ENCODE measurements at places on chromosomes 7 and 10.

DNA sequence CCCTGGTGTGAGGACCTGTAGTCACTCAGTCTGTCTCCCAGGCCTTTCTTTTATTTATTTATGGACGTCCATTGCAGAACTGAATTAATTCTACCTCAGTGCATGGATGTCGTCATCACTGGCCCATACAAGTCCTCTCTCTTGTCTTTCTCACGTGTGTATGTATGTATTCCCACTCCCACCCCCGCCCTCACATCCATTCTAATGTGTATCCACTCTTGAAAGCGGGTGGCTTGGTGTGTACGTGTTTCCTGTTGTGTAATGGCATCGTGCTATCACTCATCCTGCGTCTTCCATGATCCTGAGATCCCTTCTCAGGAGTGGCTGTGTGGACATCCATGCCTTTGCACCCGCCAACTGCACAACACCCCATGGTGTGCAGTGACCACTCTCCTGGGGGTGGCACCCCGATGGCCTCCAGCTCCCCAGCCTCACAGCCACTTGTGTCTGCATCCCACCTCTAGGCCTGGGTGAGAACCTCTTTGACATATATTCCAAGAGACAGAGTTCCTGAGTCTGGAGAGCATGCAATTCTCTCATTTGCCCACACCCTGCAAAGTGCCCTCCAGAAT lies 3.0 kb upstream of the AOC1 start:
- no peak for DNase-seq

- no peak for DNase-seq
These were observed 31.5 kb downstream of the FGFR2 start for GRCh38 chr10:121566755-121567154.

- DNase-seq: no peak
These were observed 13.2 kb upstream of the FAM107B start for GRCh38 chr10:14787938-14788337.

DNA sequence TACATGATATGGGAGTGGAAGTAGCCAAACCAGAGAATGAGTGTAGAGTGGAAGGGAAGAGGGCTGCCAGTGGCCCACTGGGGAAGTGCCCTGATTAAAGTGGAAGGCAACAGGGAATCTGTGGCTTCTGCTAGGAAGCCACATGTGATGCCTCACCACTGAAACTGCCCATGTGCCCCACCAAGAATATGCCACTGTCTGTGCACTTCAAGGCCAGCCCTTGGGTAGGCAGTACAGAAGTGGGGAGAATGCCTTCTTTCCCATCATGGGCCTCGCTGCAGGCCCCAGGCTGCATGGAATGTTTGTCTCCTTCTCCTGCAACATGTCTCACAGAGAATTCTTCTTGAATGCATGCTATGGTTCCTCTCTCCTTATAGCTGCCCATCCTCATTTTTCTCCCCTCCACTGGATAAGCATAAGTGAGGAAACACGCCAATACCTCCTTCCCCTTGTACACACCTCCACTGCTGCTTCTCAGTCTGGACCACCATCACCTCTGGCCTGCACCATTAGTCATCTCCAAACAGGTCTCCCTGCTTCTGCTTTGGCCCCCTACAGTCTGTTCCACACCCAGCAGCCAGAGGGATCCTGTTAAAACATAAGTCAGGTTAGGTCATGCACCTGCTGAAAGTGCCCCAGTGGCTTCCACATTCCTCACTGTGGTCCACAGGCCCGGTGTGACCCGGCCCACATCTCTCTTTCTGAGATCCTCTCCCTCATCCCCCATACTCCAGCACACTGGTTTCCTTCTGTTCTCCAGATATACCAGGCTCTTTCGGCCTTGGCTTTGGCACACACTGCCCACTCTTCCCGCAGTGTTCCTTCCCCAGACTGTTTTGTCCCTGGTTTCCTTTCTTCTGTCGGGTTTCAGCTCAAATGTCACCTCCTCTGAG lies 37.1 kb downstream of the SNX10 start:
- DNase-seq: no peak

DNA sequence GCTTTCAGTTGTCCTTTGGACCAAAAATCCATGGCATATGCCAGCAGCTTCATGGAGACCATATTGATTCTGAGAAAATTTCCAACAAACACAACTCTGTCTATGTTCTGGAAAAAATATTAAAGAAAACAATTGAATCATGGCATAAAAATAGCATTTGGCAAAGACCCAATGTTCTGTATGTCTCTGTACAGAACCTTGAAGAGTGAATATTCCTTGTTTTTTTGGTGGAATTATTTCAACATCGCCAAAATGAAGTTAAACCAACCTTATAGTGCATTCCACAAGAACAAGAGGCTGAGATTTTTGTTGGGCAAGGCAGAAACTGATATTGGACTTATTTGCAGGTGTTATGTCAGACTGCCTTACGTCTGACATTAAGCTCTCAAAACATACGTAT lies 53.3 kb upstream of the SLC16A12 start:
- DNase-seq: no peak

DNA sequence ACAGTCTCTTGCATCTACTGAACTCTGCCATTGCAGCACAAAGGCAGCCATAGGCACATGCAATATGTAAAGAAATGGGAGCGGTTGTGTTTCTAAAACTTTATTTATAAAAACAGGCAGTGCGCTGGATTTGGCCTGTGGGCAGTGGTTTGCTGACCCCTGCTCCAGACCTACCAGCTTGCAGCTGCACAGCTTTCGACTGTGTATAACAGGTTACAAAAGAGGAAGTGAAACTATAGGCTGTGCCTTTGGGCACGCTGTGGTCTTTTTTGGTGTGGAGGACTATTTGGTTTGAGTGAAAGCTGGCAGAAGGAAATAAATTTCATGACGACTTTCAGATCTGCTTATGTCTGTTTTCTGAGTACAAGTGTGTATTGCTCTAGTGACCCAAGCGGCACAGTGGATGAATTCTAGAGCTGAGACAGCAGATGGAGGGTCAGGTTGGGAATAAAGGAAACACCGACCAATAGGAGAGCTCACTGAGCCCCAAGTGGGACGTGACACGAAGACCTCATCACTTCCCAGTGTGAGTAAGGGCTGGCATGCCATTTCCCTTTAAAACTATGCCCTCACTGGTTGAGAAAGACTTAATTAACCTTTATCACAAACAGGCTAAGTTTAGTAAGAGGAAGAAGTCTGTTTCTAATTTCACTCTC lies 152.7 kb downstream of the ANK3 start:
- no peak for DNase-seq

All from stimulated activated CD4-positive, alpha-beta T cell treated with anti-CD3 and anti-CD28 coated beads, Interleukin-12 subunit alpha, Interleukin-12 subunit beta, amount 100 ng/mL, for 24 hours (primary cell).